Thoracic aorta (tissue), 2 donors: ENCODE measurements at places on chromosomes 5 and 9. TPM values are rescaled to one million over a fixed set of nuclear protein-coding genes. Genes with fewer than 3 reads are reported as not detected.

- DNase-seq: no peak
Observed at GRCh38 chr5:160627921-160628618, 206.4 kb downstream of the PTTG1 start.

DNA sequence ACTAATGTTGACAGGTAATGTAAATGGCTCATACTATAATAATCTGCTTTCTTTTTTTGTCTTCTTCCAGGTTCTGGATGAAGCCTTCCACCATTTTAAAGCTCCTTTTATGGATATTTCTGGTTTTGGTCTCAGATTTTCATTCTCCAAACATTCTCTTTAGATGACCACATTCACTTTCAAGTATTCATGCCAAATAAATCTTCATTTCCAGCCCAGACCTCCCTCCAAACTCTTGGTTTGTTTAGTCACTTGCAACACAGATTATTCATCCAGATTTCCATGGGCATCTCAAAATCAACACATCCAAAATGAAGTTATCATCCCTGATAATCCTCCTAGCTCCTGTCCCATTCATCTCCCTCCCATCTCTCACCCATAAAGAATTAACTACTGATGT is 40.3 kb upstream of the SVEP1 start:
- DNase-seq: no peak

GRCh38 chr5:179819296-179820126 is 1.2 kb upstream of the SQSTM1 start:
- no peak for DNase-seq

DNA sequence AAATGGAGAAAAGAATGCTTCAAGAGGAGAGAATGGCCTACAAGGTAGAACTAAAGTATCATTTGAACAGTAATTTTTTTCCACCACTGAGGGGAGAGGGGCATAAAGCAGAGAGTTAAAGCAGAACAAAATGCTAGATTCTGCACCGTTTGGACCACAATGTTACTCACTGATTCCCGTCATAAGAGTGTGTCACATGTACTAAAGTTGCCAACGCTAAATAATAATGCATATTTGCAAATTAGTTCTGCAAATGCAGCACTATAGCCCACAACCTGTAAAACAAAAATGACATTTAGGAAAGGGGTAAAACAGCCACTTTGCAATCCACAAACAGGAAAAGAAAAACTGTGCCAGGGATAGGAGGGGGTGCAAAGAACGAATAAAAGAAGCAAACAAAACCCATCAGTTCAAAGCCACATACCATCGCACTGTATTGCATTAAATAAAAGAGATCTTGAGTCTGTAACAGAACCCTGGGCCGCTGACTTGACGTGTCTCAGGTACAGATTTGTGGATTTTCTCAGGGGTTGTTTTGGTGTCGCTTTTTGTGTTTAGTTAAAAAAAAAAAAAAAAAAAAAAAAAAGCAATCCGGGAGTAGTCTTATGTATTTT is 7.7 kb upstream of the NFIB start:
- no peak for DNase-seq

DNA sequence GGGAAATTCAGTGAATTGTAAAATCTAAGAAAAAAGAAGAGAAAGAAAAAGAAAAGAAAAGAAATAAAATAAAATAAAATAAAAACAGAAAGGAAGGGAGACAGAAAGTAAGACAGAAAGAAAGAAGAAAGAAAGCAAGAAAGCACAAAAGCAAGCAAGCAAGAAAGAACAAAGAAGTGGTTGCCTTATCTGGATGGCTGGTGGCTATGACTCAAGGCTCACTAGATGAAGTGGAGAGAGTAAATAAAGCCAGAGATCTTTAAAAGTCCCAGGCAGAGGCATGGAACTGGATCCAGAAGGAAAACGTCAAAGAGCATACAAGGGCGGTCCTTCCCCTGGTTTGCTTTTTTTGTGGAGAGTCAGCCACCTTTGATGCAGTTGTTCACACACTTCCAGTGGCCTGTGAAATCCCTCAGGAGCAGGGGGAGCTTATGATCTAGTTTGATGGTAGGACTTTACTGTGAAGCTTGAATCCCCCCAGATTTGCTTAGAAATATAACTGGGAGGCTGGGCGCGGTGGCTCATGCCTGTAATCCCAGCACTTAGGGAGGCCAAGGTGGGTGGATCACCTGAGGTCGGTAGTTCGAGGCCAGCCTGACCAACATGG is 176.7 kb upstream of the HMHB1 start:
- no peak for DNase-seq

DNA sequence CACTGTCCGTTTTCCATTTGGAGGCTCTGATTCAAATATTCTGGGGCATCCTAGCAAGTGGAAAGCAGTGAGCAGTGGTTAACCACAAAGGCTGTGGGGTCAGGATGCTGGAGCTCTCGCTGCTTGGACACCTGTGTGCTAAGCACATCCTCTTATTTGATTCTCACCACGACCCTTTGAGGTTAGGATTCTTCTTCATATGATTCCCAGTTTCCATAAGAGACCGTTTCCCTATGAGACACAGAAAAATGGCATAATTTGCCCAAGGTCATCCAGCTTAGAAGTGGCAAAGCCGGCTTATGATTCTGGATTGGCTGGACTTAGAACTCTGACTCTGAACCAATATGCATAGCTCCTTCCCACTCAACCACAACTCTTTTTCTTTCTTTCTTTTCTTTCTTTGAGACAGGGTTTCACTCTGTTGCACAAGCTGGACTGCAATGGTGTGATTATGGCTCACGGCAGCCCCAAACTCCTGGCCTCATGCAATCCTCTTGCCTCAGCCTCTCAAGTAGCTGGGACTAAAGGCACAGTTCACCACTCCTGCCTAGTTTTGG is 207.7 kb downstream of the TTLL11 start:
- DNase-seq: no peak

DNA sequence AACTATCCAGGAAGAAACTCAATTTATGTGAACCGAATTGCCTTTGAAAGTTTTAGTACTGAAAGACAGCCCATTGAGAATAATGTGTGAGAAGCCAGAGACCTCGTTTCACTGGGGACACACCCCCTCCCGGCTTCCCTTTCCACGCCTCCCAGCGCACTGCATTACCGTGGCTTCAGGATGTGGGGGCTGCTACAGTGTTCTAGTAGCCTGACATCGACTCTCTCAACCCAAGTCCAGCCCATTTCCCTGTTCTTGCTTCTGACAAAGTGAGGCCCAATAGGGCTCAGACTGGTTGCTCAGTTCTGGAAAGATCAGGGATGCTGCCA is 3.5 kb downstream of the PAX5 start:
- DNase-seq: no peak

DNA sequence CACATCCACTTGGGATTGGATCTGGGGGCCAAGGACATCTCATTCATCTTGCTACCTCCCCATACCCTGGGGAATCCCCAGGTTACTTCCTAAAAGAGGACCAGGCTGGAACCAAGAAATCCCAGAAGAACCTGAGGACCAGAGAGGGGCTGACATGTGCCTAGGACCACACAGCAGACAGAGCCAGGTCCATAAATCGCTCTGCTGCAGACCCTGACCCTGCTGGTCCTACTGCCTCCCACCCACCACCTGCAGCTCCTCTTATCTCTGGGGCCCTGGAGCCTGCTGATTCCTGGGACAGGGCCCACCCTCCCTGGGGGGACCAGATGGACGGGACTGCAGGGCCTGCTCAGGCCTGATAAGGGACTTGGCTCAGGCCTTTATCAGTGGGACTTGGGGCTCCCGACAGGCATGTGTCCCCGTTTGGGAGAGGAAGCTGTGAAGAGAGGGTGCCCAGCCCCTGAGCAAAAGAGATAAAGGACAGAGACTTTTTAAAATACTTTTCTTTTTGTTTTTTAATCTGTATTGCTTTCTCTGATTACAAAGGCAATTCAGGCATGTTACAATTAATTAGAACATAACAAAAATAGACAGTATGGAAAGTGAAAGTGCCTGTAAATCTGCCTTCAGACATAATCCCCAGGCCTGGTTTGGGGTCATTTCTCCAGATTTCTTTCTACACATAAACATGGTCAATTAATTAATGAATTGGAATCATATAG is 101.3 kb upstream of the LARP1 start:
- DNase-seq: no peak

DNA sequence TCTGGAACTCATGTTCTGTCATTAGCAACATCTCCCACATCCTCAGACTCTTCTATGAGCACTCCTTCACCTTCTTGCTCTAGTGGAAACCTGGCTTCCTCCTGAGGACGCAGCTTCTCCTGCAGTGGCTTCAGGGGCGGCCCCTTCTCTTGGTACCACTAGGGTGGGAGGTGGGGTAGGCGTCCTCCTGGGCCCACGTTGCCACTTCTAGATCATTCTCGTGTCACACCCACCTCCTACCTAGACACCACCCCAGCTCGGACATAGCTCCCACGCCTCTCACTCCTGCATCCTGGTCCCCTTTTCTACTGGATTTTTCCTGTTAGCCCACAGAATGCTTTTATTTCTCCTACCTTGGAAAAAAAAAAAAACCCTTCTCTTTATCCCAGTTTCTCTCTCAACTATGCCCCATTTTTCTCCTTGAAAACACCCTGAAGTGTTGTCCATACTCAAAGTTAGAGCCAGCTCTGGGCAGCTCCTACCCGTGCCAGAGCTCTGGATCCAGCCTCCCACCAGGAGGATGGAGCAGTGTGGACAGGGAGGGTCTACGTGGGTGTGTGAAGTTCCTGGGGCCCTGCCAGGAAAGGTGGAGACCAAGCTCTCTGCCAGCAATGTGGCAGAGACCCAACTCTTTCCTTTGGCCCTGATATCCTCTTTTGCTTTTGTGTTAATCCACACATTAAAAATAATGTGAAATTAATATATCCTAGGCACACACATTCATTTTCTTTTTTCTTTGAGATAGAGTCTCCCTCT is 179.2 kb downstream of the HSPA4 start:
- DNase-seq: no peak

DNA sequence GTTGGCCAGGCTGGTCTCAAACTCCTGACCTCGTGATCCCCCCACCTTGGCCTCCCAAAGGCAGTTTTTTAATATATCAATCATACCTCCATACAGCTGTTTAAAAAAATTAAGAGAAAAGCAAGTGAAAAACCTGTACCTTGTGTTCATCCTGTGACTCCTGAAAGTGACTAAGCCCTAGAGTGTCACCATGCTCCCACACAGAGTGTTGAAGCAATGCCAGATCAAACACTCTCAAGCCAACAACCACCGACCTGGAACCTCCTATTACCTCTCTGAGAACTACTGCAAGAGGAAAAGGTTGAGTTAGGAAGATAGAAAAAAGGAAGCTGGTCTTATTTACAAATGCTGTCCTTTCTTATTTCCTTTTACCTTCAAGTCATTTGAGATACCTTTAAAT is 123.5 kb downstream of the RASEF start:
- DNase-seq: no peak

DNA sequence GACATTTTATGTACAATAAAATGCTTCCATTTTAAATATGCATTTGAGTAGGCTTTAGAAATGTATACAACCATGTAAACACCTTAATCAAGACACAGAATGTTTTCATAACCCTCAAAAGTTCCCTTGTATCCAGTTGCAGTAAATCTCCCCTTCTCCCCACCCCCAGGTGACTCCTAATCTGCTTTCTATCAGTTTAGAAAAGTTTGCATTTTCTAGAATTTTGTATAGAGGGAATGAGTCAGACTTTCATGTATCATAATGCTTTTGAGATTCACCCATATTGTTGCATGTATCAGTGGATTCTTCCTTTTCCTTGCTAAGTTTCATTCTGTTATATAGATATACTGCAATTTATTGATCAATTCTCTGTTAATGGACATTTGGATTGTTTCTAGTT is 17.7 kb upstream of the ZBED3 start:
- no peak for DNase-seq

- no peak for DNase-seq
Observed at GRCh38 chr9:69542058-69542457, 130.1 kb downstream of the APBA1 start.

DNA sequence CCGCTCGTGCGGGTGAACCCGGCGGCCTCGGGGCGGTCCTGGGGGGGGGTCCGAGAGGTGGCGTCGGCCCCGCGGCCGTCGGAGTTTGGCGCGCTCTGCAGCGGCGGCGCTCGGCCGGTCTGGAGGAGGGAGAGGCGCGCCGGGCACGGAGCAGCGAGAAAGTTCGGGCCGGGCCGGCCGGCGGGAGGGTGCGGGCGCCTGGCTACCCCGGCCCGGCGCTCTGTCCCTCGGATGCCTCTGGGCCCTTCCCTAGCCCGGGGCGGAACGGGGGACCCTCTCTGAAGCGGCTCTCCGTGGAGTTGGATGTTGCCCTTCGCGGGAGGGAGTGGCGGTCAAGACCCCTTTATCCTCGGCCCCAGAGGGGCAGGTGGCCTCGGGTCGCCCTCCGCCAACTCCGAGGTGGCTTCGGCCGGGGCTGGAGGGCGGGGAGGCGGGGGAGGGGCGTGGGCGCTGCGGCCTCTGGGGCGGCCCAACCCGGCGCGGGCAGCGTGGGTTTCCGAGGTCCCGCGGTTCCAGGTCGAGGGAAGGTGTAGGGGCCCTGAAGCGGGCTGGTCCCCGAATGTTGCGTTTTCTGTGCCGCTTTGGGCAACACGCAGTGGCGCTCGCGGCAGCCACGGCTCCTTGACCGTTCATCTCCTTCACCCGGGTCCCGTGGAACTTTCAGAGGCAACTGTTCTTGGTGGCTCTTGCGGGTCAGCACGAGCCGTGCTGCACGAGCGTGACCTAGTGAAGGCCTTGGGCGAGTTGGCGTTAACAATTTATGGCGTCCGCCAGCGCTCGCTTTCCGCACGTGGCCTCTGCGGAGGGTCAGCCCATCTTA is 290.5 kb downstream of the DOCK8 start:
- no peak for DNase-seq

DNA sequence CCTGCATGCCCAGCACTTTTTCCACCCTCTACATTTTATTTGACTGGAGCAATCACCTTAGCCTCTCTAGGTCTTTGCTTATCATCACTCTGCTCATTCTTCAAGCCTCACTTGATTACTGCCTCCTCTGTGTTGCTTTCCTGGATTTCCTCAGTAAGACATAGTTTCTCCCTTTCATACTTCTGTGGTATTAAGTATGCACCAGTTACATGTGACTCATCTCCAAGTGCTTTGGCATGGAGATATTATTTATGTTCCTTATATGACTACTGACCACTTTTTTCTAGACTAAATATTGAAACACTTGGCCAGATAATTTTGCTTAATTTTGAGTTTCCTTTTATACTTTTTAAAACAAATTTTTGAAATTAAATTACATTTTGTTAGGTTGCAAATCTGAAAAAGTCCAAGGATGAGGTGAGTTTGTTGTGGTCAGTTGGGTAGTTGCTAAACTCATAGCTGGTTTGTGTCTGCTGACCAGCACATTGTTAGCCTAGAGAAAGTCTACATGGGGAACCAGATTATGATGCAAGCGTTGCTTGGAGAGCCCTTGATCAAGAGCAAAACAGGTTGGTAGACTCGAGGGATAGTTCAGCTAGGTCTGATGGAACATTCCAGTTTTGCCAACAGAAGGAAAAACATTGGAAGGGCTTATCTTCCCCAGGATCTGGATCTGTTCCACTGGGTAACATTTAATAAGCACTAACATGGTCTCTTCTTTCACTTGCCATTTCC is 140.2 kb downstream of the TMC1 start:
- no peak for DNase-seq

The IGFBPL1 gene
- total RNA-seq: 16.6 TPM

The ZNF366 gene
- total RNA-seq: 3.1 TPM

The STPG3 gene
- not detected for total RNA-seq

The IFNA1 gene
- not detected for total RNA-seq

The ZDHHC11 gene
- total RNA-seq: 5.6 TPM

The TXNDC8 gene
- total RNA-seq: not detected
